Hypothalamus (tissue), 51 donors: ENCODE measurements at places on chromosomes 16 and 17.

GRCh38 chr16:66551788-66552285 is 539 bp upstream of the CKLF start:
- no peak for DNase-seq

DNA sequence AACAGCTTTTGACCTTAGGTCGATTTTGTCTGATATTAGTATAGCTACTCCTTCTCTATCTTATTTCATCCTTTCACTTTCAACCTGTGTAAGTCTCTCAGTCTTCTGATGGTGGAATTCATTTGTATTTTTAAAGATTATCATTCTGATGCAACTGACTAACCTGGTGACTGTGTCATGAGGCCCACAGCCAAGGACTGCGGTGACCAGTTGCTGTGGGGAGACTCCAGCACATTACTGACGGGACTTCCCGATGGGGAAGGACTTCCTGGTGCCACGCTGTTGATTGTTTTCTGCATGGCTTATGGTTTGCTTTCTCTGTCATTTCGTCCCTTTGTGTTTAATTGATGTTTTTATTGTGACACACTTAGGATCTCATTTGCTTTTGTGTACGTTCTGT is 34.2 kb downstream of the RMI2 start:
- no peak for DNase-seq

DNA sequence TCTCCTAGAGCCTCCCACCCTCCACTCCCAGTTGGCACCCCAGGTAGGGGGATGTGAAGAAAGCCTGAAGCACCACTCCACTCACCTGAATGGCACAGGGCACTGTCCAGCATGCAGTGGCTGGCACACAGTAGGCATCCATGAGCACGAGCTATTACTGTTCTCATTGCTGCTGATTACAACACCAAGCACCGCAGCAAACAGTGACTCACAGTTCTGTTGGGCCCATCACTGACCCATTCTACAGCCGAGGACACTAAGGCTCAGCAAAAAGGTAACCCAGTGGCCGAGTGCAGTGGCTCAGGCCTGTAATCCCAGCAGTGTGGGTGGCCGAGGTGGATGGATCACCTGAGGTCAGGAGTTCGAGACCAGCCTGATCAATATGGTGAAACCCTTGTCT is 2.7 kb downstream of the ZSCAN10 start:
- DNase-seq: no peak

GRCh38 chr17:81615401-81615930 is 21.4 kb downstream of the NPLOC4 start:
- DNase-seq: no peak

- DNase-seq: no peak
These were observed 9.0 kb upstream of the MRPL38 start for GRCh38 chr17:75913537-75914210.
